EL (cell line): ENCODE measurements at places on chromosomes 3 and 15.

DNA sequence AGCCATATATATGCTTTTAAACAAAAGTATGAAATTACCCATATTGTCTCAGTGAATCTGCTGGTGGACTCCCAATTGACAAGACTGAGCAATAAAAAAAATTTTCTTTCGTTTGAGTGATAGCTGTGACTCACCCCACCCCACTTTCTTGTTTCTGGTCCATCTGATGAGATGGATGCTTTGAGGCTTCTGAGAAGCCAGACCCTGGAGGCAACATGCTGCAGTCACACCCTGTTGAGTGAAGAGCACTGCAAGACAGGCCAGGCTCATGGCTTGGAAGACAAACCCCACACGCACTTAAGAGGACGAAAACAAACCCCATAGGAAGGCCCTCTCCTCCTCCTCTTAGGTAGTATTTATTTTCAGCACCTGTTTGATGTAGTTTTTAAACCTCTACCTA, 276.0 kb upstream of the TTC14 start:
- DNase-seq = no peak

DNA sequence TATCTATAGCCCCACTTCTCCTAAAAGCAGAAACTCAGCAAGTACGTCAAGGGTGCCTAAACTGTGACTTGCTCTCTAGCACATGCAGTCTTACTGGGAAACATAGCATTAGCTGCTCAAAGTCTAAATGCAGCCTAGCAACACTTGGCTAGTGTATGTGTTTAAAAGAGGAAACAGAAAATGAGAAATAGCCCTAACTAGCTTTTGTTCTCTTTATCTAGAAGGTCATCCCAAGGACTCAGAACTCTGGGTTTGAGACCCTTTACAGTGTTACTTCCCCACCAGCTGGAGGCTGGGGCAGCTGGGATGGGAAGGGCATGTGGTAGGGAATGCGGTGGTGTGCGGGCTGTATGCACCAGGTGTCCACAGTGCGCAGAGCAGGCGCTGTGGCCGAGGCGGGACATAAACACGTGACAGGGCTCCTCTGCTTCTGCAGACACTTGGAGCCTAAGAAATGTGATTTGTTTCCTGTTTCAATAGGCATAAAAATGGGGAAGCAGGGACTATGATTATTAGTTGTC, 13.3 kb downstream of the ETV5 start:
- DNase-seq = no peak

DNA sequence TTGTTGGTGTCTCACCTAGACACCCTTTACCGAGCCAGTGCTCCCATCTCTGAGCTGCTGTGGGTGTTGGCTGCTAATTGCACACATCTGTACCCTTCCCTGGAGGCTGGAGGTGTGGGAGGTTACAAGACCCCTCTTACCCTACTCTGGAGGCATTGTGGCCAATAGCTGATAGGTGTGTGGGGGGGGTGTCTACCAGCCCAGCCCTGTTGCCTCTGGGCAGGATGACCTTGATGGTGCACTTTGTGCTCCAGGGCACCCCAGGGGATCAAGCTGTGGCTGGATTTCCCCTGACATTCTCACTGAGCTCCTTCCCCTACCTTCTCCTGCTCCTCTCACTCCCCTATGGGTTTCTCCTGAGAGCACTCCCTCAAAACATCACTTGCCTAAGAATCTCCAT, 104.7 kb upstream of the ADPGK start:
- DNase-seq = no peak

GRCh38 chr3:141128126-141128777, 77.1 kb downstream of the SPSB4 start:
- no peak for DNase-seq

DNA sequence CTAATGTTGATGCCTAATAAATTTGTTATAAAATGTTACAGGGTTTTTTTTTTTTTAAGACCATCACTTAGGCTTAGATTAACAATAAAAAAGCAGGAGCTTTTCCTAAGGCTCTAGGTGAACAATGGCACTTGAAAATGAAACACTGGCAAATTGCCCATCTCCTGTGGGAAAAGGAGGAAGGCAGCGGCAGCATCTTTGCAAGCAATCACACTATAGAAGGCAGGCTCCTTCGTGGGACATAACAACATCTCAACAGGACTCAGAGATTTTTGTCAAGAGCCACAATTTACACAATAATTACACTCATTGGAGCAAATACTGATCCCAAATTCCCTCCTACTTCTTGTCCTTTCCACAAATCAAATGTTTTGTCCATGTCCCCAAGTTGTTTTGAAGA, 646.7 kb downstream of the ROBO2 start:
- no peak for DNase-seq

GRCh38 chr15:99224372-99225214, 24.8 kb downstream of the TTC23 start:
- no peak for DNase-seq

- peak; percentile 35 for DNase-seq
Measured at GRCh38 chr3:196569003-196569516, 600 bp downstream of the FBXO45 start.

DNA sequence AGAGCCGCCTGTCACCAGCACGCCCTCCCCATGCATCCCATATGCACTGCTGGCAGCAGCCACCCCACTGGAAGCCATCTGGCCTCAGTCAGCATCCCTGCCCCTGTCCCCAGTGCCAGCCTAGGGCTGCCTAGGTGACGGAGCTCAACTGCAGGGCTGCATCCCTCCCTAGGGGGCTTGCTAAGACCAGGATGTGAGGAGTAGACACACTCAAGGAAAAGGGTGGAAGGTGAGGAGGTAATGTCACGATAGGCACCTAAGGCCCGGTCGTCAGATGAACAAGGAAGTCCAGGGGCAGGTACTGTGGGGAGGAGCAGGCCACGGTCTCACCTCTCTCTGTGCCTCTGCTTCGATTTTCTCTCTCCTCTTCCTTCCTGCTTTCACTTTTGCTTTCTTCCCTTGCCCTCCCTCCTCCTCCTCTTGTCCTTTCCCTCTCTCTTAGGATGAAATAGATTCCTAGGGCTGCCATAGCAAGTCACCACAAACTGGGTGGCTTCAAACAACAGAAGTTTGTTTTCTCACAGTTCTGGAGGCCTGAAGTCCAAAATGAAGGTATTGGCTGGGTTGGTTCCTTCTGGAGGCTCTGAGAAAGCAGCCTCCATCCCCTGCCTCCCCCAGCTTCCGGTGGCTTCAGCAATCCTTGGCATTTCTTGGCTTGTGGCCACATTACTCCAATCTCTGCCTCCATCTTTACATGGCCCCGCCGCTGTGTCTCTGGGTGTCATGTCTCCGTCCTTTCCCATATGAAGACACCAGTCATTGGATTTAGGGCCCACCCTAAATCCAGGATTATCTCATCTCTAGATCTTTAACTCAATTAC, 298.3 kb downstream of the SHQ1 start:
- peak; percentile 10 for DNase-seq

GRCh38 chr15:100341239-100341749, 481 bp downstream of the ADAMTS17 start:
- DNase-seq = no peak

- no peak for DNase-seq
Measured at GRCh38 chr3:107514453-107514852, 8.3 kb upstream of the BBX start.

GRCh38 chr3:28586325-28586724, 237.7 kb upstream of the AZI2 start:
- DNase-seq = no peak

DNA sequence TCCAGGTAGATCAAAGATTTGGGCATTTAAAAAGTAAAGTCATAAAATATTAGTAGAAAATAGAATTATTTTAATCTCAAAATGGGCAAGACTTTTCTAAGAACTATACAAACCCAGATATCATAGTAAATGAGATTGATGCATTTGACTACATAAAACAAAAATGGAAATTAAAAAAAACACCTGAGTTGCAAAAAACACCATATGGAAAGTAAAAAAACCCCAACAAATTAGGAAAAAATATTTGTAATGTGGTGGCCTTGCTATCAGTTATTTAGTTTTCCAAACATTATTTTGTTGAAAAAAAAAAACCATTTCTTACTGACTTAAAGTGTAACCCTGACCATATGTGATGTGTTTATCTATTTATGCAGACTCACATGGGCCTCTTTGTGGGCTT, 97.2 kb downstream of the PDCD6IP start:
- no peak for DNase-seq

DNA sequence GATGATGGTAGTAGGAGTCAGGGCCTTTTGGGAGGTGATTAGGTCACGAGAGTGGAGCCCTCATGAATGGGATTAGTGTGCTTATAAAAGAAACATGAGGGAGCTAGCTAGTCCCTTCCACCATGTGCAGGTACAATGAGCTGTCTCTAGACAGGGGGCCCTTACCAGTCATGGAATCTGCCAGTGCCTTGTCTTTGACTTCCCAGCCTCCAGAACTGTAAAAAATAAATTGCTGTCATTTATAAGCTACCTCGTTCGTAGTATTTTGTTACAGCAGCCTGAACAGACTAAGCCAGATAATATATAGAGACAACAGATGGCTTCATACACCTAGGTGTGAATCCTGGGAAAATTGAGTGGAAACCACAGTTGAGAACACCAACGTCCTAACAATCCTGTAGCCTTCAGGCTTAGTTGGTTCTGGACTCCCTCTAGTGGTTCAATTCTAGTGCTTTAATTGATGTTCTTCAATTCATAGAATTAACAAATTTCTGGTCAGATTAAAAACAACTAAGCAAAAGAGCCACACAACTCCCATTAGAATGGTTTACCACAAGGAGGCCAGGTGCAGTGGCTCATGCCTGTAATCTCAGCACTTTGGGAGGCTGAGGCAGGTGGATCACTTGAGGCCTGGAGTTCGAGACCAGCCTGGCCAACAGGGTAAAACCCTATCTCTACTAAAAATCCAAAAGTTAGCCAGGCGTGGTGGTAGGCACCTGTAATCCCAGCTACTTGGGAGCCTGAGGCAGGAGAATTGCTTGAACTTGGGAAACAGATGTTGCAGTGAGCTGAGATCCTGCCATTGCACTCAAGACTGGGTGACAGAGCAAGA, 21.3 kb upstream of the GATM start:
- peak; percentile 49 for DNase-seq

GRCh38 chr15:84816694-84817465, at the start of gene ALPK3:
ALPK3 (plus strand) TSS chr15:84817356; CDS start chr15:84817453, 97 bp downstream.
- no peak for DNase-seq

GRCh38 chr3:69542089-69542804, 156.4 kb upstream of the FRMD4B start:
- DNase-seq = no peak

- no peak for DNase-seq
Measured at GRCh38 chr15:63088533-63089245, 33.0 kb upstream of the LACTB start.

DNA sequence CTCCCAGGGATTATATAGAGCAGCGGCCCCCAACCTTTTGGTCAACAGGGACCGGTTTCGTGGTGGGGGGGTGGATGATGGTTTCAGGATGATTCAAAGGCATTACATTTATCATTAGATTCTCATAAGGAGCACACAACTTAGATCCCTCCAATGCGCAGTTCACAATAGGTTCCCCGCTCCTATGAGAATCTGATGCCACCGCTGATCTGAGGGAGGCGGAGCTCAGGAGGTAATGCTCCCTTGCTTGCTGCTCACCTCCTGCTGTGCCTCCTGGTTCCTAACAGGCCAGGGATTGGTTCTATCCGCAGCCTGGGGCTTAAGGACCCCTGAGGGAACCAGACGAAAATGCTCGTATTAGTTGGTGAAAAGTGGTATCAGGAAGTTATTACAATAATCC, 1.3 kb upstream of the HACD2 start:
- peak; percentile 71 for DNase-seq

DNA sequence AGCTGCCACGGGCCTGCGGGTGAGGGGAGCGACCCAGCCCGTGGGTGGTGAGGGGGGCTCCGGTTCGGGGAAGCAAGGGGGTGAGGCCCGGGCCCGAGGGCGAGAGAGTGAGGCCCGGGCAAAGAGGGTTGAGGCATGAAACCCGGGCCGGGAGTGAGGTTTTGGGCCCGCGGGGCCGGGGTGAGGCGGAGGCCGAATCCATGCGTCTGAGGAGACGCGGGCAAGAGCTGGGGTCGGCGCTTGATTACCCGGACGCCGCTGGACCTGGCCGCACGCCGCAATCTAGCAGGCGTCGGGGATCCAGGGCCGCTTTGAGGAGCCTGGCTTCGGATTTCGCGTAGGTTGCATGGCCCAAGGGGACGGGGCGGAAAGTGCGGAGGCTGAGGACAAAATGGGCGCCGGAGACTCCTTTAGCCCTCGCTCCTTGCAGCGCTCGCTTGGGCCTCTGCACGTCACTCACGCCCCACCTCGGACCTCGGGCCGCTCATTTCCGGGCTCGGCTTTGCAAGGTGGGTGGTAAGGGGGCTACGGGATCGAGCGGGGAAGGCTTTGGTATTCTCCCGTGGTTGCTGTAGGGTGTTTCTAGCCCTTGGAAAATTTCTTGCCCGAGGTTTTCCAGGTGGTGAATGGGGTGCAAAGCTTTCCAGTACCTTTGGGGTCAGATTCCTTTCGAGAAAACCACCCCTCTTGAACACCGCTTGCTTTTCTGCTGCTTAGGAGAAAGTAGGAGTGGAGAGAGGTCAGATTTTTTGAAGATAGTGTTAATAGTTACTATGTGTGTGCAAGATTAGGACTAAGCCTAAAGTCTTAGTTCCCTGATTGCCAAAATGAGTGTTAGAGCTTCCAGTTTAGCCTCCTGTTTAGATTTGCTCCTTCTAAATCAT, 827 bp downstream of the SLC25A36 start:
- peak; percentile 74 for DNase-seq
